Diencephalon (tissue), 1 donor: ENCODE measurements at places on chromosomes 11 and 22. TPM values are rescaled to one million over a fixed set of nuclear protein-coding genes. Genes with fewer than 3 reads are reported as not detected.

The PLAAT4 gene
- 10.6 TPM for total RNA-seq

The TEX12 gene
- total RNA-seq, result 1.8 TPM

The SLC22A8 gene
- total RNA-seq, result 1.2 TPM

The LYVE1 gene
- 5.8 TPM for total RNA-seq

The OR8A1 gene
- 0.23 TPM for total RNA-seq

The BBOX1 gene
- 27.7 TPM for total RNA-seq

The BIRC3 gene
- 4.4 TPM for total RNA-seq

The OR8D1 gene
- not detected for total RNA-seq

The OR52A1 gene
- not detected for total RNA-seq

The KCTD14 gene
- 1.8 TPM for total RNA-seq

The HTR3B gene
- total RNA-seq, result 0.23 TPM

The RNF141 gene
- total RNA-seq, result 83.5 TPM

The CCDC89 gene
- total RNA-seq, result 2.5 TPM

The ZP1 gene
- 0.46 TPM for total RNA-seq

The FAM89B gene
- 29.3 TPM for total RNA-seq

The CD3E gene
- not detected for total RNA-seq

The MS4A12 gene
- not detected for total RNA-seq

The MAJIN gene
- not detected for total RNA-seq

The LMO2 gene
- 24.7 TPM for total RNA-seq

The TMEM9B gene
- 75.7 TPM for total RNA-seq

The GNAZ gene
- 120 TPM for total RNA-seq

The OR4A15 gene
- total RNA-seq, result not detected

The JAML gene
- 0.92 TPM for total RNA-seq

The LDLRAD3 gene
- total RNA-seq, result 67.6 TPM

The TMEM258 gene
- 89.0 TPM for total RNA-seq

The OR8G1 gene
- total RNA-seq, result not detected

The PLA2G6 gene
- total RNA-seq, result 16.8 TPM

The SLC6A5 gene
- 0.23 TPM for total RNA-seq

The RAB38 gene
- total RNA-seq, result 1.8 TPM

The CBLIF gene
- not detected for total RNA-seq

The ZNRF3 gene
- total RNA-seq, result 12.7 TPM

The SAC3D1 gene
- 6.9 TPM for total RNA-seq

The KCNA4 gene
- total RNA-seq, result 31.8 TPM

The KCTD17 gene
- 34.1 TPM for total RNA-seq

The FJX1 gene
- 46.4 TPM for total RNA-seq

The ALDH3B1 gene
- total RNA-seq, result 0.92 TPM

The C22orf31 gene
- not detected for total RNA-seq

The LMNTD2 gene
- 0.23 TPM for total RNA-seq

The TPCN2 gene
- 10.4 TPM for total RNA-seq

The PGGHG gene
- 0.92 TPM for total RNA-seq

The KLHL35 gene
- total RNA-seq, result 23.8 TPM

The VPS51 gene
- 125 TPM for total RNA-seq

The SCGB2A2 gene
- not detected for total RNA-seq

The MYBPC3 gene
- not detected for total RNA-seq

The KRTAP5-7 gene
- not detected for total RNA-seq

The UBE4A gene
- total RNA-seq, result 62.3 TPM

The TMEM191B gene
- total RNA-seq, result 7.2 TPM

The SMC1B gene
- total RNA-seq, result not detected

The LARGE1 gene
- total RNA-seq, result 33.2 TPM
